Stimulated activated CD8-positive, alpha-beta memory T cell treated with anti-CD3 and anti-CD28 coated beads, Interleukin-4, amount 100 ng/mL, for 48 hours (primary cell): ENCODE measurements at places on chromosomes 1 and 21.

DNA sequence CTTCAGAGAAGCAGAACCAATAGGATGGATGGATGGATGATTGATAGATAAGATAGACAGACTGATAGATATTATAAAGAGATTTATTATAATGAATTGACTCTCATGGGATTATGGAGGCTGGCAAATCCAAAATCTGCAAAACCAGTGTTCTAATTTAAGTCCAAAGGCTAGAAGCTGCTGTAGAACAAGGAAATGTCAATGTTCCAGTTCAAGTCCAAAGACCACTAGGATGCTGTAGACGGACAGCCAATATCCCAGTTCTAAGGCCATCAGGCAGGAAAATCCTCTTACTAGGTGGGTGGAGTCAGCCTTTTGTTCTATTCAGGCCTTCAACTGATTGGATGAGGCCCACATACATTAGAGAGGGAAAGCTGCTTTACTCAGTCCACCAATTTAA is 4.1 kb upstream of the SLC44A3 start:
- no peak for DNase-seq

GRCh38 chr1:147526501-147526900 is 14.8 kb upstream of the BCL9 start:
- DNase-seq, result no peak

DNA sequence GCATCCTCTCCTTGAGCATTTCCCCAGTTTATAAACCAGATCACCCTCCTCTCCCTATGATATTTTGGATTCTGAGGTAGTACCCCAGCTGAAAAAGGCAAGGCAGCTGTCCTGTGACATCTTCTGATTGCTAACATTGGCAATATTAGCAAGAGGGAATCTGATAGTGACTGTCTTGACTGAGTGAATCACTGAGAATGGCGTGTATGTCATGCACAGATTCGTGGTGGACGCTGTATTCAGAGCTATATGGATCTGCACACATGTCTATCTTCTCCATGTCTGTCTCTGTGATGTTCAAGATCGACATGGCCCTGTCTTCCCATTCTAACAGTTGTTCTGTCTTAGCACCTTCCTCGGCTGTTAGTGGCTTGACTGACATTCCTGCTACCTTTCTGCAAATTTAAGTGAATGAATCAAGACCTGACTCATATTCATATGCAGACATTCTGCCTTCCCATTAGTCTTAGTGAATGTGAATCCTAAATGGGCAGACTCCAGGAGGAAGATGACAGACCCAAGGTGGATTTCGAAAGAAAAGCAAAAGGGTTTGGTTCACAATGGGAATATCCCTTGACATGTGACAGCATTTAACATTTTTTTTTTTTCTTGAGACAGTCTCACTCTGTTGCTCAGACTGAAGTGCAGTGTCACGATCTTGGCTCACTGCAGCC is 97.7 kb downstream of the PGBD5 start:
- DNase-seq, result no peak

GRCh38 chr1:20701847-20702246 is 16.0 kb downstream of the KIF17 start:
- DNase-seq, result no peak

- DNase-seq, result no peak
Measured at GRCh38 chr1:200776949-200777348, 38.3 kb downstream of the CAMSAP2 start.

DNA sequence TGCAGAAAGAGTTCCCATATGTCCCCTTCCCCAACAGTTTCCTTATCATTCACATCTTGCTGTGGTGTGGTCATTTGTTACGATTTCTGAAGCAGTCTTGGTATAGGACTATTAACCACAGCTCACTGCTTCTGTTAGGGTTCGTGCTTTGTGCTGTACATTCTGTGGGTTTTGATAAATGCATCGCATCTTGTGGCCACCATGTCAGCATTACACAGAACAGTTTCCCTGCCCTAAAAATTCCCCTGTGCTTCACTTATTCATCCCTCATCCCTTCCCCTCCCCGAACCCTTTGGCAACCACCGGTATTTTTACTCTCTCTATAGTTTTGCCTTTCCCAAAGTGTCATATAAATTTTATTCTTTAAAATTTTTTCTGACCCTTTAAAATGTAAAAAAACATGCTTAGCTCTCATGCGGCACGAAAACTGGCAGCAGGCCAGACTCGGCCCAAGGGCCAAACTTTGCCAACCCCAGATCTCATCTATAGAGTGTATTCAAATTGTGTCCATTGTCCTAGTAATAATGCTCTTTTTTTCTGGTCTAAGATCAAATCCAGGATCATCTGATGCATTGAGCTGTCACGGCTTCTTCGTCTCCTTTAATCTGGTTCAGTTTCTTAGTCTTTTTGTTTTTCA is 78.2 kb downstream of the SIM2 start:
- no peak for DNase-seq

DNA sequence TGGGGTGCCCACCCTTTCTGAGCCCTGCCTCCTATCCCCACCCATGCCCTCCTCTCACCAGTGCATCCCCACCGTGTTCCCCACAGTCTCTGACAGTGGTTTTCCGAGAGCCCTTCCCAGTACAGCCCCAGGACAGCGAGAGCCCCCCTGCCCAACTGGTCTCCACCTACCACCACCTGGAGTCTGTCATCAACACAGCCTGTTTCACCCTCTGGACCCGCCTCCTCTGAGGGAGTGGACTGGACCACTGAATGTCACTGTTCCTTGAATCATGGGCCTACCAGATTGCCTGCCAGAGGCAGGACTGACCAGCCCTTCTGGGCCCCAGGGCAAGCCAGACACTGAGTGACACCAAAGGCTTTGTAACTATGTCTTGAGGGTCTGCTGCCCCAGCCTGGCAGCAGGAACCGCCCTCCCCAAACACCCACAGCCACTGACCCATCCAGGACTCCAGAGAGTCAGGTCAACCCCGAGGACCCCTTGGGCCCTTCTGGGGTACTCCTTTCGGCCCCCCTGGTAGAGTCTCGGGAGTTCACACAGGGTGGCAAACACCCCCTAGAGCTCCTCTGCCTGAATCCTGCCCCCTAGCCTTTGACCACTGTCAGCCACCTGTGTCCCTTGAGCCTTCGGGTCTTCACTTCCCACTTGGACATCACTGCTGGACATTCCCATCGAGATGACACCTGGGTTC is 3.3 kb downstream of the HYI start:
- no peak for DNase-seq

DNA sequence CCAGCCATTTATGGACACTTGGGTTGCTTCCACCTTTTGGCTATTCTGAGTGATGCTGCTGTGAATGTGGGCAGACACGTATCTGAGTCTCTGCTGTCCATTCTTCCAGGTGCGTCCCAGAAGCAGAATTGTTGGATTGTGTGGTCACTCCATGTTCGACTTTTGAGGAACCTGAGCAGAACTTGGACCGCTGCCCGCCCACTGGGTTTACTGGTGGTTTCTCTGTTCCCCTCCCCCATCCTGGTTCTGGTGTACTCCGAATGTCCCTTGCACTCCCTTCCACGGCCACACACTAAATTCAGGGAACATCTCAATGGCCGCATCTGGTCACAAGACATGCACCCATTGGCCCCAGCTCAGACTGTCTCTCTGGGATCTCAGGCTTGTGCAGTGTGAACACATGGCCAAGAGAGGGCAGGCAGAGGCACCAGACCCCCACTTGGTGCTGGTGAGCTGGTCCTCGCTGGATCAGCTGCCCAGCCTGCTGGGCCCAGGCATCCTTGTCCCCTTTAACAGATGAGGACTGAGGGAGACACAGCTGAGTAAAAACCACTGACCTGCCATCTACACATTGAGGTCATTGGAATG is 565.1 kb downstream of the NPHP4 start:
- DNase-seq, result no peak

- DNase-seq, result no peak
Measured at GRCh38 chr1:55555956-55556725, 341.0 kb upstream of the USP24 start.

- no peak for DNase-seq
Measured at GRCh38 chr21:32337206-32337605, 38.6 kb downstream of the MRAP start.

DNA sequence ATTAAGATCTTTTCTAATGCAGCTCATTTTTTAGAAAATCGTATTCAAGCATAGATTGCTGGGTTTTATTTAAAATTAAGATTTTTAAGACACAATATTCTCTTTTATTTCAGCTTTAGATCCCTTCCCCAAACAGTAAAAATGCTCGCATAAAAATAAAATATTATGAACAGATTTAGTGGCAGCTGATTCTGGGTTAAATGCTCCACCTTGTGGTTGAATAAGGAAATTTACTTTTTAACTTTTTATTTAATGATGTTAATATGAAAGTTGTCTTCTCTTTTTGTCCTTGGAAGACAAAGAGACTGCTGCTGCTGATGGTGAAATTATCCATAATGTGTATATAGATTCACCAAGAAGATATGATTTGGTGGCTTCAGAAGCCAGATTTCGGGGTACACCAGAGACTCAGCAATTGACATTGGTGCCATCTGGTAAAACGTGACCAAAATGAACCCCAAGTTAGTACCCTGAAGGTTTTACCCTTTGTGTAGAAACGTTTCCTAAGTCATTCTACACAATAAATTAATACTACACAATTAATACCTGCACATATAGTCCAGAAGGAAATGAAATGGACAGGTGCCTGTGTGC is 128.0 kb downstream of the ADAMTS1 start:
- no peak for DNase-seq

- DNase-seq, result no peak
Measured at GRCh38 chr1:69573911-69574310, 6.2 kb downstream of the LRRC7 start.

DNA sequence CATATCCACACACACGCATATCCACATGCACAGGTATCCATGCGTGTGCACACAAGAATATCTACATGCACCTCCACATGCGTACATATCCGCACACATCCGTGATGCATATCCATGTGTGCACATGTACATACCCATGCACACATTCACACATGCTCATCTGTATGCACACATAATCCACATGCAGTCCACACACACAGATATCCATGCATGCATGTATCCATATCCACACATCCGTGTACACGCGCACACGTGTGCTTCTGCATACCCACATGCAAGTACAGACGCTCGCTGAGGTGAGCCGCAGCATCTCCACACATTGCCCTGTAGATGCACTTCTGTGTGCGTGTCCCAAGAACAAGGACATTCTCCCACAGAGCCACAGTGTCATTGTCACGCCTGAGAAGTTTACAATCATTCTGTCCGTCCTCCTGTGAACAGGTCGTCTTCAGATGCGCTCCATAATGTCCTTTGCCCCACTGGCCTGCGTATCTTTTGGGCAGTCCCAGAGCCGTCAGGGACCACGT is 43.4 kb downstream of the COL18A1 start:
- no peak for DNase-seq

DNA sequence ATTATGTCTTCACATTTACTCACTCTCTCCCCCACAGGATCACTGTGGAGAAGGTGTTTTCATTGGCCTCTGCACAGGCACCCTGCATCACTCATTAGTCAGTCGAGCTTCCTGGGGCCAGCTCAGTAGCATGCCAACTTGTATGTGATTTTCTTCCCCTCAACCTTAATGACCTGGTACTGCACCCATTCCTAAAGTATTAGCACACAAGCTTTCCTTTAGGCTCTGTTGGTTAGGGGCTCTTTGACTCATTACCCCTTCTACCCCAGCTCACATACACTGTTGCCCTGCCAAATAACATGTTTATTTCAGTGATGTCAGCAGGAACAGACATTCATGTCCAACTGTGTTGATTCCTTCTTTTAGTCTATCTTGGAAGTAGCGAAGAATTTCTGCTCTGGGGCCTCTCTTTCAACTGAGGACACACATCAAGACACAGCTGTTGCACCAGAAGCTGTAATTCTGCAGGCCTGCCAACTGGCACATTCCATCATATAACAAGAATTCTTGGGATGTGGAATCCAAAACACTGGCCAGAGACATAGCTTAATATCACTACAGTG is 603.5 kb upstream of the ADAMTS5 start:
- no peak for DNase-seq

- no peak for DNase-seq
Measured at GRCh38 chr1:66728021-66728420, 24.2 kb upstream of the DYNLT5 start.

DNA sequence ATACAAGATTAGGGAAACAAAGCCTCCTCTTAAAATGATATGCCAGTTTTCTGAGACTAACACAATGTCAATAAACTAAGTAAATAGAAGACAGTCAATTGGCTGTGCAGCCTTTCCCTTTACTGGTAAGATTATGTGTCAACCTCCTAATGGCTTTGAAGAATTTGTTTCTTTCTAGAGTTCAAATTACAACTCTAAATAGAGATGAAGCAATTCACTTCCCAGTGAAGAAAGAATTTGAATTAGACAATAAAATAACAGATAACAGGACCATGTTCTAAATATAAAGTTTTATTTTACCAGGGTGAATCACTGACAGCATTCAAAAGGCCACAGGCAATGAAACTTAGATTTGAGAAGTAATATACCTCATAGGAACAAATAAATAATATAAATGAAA is 680.3 kb downstream of the PLA2G4A start:
- DNase-seq, result no peak

- DNase-seq, result no peak
Measured at GRCh38 chr1:181151378-181152326, 63.2 kb downstream of the IER5 start.

DNA sequence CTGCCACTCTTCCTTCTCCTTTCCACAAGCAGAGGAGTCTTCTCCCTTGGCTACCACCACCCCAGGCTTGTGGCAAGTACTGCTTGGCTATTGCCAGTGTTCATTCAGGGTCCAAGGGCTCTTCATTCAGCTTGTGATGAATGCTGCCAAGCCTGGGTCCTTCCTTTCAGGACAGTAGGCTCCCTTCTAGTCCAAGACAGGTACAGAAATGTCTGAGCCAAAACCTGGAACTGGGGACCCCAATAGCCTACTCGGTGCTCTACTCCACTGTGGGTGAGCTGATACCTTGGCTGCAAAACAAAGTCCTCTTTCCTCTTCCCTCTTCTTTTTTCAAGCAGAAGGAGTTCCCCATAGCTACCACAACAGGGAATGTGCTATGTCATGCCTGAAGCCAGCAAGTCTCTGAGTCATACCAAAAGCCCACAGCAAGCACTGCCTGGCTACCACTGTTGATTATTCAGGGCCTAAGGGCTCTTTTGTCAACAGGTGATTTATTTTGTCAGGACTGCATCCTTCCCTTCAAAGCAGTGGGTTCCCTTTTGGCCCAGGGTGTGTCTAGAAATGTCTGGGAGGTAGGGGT is 268.9 kb downstream of the HHAT start:
- no peak for DNase-seq

DNA sequence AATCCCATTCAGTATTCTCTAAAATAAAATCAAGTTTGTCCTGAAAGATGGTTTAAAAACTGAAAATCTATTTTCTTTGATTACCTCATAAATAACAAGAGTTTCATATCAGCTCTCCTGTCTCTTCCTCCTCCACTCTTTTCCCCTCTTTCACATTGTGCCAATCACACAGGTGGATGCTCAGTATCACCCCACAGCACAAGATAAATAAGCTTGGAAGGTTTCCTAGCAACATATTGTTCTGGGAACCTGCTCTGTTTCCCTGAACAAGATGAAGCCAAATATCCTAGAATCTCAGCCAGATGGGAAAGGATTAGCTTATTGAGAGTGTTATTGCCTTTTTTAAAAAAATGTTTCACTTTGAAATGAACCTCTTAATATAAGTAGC is 45.7 kb upstream of the CACYBP start:
- no peak for DNase-seq

GRCh38 chr1:201374364-201374763 is 3.1 kb downstream of the TNNT2 start:
- no peak for DNase-seq
